Fibroblast of pulmonary artery (primary cell): ENCODE measurements at places on chromosomes 7 and 10.

DNA sequence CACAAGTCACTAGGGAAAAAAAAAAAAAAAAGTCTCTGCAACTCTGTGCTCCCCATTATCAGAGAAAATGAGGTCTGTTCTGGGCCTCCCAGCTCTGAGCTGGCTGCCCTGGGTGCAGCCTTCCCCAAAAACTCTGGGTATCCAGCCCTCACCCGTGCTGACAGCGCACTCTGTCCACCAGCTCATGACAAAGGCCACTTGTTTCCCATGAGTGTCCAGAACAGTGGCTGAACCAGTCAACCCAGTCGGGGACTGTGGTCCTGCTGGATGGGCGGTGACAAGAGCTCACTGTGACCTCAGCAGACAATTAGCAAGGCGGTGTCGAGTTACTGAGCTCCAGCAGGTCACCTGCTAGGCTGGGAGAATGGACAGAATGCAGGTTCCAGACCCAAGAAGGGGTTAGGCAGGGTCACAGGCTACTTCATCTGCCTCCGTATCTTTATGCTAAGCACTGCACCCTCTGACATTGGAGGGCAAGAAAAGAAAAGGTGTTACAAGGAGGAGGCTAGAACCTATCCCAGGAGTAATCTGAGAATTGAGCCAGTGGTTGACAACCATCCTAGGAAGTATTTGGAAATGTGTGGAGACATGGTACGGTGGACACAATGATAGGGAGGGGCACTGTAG is 37.2 kb downstream of the DLG5 start:
- DNase-seq: no peak

- DNase-seq: no peak
These were observed 5.9 kb downstream of the KCNIP2 start for GRCh38 chr10:101837748-101838147.

- peak; percentile 97 for DNase-seq
These were observed 120.6 kb downstream of the PRPF18 start for GRCh38 chr10:13707156-13707881.

DNA sequence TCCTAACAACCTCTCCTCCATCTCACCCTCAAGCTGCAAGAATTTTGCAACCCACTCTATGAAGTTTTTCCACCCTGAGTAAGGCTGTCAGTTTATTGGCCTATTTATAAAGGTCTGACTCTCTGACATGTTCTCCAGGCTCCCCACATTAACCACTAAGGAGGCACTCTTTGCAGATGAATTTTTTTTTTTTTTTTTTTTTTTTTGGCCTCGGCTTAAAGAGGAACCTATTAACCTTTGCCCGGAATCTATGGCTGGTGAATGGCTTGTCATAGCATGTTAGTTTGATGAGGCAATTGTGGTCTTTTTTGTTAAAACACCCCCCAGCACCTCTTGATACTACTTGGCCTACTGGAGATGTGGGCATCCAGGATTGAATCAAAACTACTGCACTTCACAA is 57.1 kb downstream of the TBXAS1 start:
- DNase-seq: no peak

GRCh38 chr7:74051629-74052410 is 23.8 kb downstream of the ELN start:
- peak; percentile 29 for DNase-seq

GRCh38 chr10:109919220-109919619 is 4.1 kb downstream of the XPNPEP1 start:
- no peak for DNase-seq

- no peak for DNase-seq
These were observed 90.9 kb upstream of the ZNF804B start for GRCh38 chr7:88668591-88668990.

- no peak for DNase-seq
These were observed 12.2 kb upstream of the PPIF start for GRCh38 chr10:79335094-79335469.

GRCh38 chr7:50298811-50299562 is 5.5 kb upstream of the IKZF1 start:
- DNase-seq: no peak

DNA sequence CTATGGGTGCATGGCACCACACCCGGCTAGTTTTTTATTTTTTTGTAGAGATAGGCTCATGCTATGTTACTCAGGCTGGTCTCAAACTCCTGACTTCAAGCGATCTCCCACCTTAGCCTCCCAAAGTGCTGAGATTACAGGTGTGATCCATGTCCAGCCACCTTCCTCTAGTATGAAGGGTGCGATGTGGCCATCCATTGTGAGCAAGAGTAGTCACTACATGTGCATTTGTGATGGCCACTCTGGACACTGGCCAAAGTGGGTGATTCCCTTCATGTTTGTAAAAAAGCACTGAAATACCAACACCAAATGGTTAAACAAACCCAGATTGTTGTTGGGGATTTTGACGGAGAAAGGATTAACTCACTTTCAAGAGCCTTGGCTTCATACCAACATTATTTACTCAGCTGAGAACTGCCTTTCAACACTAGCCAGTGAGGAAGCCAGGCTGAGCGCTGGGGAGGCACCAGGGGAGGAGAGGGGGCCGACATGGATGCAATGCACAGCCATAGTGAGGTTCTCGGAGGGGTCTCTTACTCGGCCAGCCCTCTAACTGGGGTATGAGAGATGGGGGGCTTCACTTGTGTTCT is 198.1 kb upstream of the LYZL2 start:
- DNase-seq: peak; percentile 79
